ENCODE measurements at places on chromosomes 1 and 21. TPM values are rescaled to one million over a fixed set of nuclear protein-coding genes. Genes with fewer than 3 reads are reported as not detected.

Gene HEATR1
- total RNA-seq = 23.6 TPM

Gene SWT1
- 7.2 TPM for total RNA-seq

Gene CD1D
- total RNA-seq = 5.3 TPM

Gene CYP2J2
- 1.4 TPM for total RNA-seq

Gene B3GALT5
- total RNA-seq = not detected

Gene OR2L5
- not detected for total RNA-seq

Gene OVAAL
- not detected for total RNA-seq

Gene SPATA17
- 0.26 TPM for total RNA-seq

Gene SPRR4
- total RNA-seq = not detected

Gene PADI1
- total RNA-seq = not detected

Gene MTF2
- 26.3 TPM for total RNA-seq

GRCh38 chr1:1402072-1402900, 3.2 kb upstream of the CCNL2 start:
- DNase-seq = no peak

GRCh38 chr1:233107130-233107660, 156.8 kb downstream of the NTPCR start:
- no peak for DNase-seq

DNA sequence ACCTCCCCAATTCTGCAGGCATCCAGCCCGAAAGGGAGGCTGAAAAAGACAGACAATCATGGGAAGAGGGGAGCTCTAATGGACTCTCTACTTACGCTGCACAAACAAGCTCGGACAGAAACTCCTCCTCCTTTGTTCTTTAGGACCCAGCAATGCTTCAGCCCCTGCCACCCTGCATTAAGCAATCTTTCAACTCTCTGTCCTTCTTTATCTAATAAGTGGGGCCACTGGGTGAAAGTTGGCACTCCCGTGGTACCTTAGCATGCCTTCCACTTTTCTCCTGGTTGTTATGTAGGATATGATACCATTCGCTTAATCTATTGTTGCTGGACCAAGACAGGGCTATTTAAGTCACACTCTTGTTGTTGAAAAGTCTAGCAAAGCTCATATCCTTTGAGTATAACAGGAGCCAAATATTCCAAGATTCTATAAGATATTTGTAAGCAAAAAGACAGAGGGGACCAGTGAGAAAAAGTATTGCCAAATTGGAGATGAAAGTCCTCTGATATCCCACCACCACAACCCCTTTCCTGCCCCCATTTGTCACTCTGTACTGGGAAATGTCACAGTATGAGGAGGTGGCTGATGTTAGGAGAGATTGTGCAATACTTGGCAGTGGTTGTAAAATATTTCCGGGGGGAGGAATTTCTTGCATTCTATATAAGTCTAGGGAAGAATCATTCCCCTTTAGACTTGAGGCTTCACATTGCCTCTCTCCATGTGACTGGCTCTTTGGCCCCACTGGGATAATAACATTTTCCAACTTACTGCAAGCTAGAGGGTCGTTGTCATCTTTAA, 137.3 kb upstream of the GJB5 start:
- no peak for DNase-seq

GRCh38 chr1:172711558-172711957, 52.7 kb downstream of the FASLG start:
- DNase-seq = no peak

DNA sequence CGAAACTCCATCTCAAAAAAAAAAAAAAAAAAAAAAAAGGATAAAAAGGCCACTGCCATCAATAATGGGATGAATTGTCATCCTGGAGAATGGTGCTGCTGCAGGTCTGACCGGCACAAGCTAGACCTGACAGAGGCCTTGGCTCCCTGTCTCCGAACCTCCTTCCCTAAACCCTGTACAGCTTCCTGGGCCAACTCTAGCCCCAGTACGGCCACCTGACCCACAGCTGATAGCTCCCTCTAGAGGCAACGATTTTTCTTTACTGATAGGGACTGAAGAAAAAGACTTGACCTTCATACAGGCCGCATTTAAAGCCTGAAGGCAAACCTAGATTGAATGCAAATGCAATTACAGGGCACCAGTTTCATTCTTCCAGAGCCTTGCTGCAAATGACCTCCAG, 30.7 kb downstream of the NOL9 start:
- no peak for DNase-seq

GRCh38 chr1:206032380-206033140, 8.9 kb upstream of the CTSE start:
- no peak for DNase-seq

DNA sequence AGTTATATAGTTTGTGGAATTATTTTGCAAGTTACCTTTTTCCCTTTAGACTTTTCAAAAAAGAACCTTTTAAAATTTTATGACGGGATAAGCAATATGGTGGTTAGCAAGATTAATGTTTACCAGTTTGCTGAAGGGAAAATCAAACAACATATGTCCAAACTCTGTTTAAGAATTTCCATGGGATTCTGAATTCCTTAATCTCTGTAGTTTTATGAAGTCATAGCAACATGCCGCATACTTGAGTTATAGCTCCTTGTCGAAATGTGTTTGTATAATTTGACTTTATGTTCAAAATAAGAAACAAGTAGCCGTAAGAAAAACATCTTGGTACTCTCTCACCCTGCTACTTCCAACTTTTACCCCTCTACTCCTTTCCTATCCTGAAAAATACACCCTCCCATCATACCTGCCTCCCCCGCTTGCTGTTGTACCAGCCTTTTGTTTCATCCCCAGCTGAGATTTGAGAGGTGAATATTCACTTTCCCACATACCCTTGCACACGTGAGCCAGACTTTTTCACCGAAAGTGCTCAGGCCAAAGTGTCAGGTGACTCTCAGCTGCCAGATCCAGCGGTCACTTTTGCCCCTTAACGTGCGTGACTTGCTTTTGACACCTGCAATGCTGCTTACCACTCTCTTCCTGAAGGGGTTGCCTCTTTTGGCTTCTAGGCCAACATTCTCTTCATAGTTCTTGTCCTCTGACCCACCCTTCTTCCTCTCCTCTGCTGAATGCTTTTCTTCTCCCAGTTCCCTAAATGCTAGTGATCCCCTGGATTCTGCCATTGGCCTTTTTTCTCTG, 83.5 kb upstream of the ZNF326 start:
- DNase-seq = no peak

GRCh38 chr1:173590557-173590956, 12.3 kb downstream of the SLC9C2 start:
- no peak for DNase-seq

DNA sequence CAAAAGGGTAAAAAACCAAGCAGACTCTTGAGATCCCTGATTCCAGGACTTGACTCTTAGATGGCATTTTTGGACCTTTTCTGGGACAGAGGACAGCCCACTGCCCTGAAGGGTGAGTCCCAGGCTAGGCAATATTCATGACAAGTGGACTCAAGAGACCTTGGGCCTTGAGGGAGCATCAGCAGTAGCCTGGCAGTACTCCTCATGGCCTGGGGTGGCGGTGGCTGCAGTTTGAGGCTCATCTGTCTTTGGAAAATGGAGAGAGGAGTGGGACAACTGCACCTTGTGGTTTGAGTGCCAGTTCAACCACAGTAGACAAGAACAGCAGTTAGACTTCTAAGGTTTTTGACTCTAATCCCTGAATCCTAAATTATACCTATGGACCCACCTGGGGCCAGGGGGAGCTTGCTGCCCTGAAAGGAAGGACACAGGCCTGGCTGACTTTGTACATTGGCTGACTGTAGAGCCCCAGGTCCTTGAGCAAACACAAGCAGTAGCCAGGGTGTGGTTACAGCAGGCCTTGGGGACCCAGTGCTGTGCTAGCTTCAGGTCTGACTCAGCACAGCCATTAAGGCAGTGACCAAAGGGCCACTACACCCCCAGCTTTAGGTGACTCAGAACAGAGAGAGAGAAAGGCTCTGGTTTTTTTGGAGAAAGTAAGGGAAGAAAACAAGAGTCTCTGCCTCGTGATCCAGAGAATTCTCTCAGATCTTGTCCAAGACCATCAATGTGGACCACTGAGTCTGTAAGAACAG, 1023.2 kb downstream of the KCNT2 start:
- DNase-seq = no peak

GRCh38 chr1:169201084-169201619, 94.7 kb downstream of the ATP1B1 start:
- no peak for DNase-seq

DNA sequence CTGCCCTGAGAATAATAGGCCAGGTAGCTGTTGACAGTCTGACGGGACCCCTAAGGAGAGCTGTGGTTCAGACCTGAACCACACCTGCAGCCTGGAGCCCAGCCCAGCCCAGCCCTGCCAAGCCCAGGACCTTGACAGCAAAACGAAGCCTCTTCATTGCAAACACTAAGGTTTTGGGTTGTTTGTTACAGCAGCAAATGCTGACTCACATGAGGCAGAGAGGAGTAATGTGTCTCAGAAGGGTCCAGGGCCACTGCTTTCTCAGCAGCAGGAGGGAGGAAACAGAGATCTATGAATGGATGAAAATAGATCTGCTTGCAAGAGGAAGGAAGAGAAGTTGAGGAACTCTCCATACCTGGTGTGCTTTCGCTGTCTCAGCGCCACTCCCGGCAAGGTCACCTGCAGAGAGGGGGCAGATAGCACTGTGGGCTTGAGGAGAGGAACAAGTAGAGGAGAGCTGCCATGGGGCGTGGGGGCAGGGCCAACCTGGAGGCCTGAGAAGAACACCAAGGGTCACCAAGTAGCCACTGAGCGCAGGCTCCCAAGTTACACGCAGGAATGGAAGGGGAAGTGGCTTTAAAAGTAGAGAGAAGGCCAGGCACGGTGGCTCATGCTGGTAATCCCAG, 127.2 kb downstream of the ZNF281 start:
- no peak for DNase-seq

Measured in upper lobe of right lung (tissue), 1 donor.